ENCODE measurements at places on chromosomes 4 and X.

DNA sequence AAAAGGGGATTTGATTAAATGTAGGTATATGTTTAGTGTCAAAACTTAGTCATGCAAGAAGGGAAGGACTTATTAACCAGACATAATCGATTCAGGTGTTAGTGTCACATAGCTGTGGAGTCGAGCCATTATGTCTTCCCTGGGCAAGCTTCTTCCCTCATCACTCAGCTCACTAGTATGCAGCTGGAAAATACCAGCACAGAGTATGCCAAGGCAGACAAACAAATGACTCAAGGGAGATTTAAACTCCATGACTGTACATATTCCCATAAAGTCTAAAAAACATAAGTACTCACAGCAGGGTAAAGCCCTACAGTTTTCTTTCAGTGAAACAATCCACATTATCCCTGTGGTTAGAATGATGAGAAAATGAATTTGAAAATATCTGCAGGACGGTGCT is 304.5 kb downstream of the CBLL2 start:
- DNase-seq = no peak

GRCh38 chrX:72027024-72027913 is 104.4 kb downstream of the RTL5 start:
- no peak for DNase-seq

- DNase-seq = no peak
These were observed 5.6 kb downstream of the TMEM255A start for GRCh38 chrX:120305531-120306141.

DNA sequence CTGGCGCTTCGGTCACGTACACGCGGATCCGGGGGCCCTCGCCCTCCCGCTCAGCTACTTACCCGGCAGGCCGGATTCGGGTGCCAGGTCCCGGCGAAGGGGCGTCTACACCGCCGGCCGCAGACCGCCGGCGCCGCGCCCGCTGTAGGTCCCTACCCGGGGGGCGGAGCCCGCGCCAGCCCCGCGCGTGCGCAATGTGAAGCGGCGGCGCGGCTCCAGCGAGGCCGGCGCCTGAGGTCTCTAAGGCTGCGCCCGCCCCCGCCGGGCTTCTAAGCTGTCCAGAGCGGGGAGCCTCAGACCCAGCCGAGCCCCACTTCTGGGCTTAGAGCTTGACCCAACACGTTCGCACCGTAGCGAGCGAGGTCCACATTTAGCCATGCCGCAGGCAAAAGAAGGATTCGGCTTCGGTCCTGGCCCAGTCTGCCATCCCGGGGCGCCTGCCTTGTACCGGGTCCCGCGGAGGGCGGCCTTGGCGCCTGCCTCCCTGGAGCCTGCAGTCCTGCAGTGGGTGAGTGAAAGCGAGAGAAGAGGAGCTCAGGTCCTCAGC is at the start of gene ZNF518B:
TSS of gene ZNF518B (minus strand) at position 172 of the 547 bp plus-strand sequence. CDS start 11,098 bp downstream, outside the sequence.
- DNase-seq = no peak

DNA sequence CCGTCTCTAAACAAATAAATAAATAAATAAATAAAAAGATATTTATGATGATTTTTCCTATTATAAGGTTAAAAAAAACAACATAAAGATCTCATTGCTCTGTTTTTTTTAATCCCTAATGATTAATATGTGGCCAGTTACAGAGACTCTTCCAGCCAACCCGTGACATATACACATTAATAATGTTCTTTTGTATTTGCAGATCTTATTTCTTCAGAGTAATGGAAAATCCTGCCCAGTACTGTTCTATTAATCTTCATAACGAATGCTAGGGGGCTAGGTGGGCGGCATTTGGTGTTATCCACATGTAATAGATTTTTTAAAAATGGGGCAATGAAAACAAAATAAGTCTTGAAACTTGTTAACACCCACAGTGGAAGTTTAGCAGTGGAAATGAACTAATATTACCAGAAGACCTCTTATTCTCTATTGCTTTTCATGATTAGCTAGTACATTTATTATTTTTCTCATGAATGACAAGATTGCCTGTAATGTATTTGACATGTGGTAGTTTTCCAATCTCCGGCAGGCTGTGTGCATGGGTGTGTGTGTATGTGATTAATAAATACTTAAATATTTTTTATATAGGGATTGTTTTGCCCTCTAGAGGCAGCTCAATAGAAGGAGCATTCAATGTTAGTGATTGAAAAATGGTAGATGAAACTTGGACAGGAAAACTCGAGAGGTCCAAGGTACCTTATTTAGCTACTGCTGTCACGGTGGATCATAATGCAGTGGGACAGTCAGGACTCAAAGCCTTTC is 457.4 kb downstream of the IL1RAPL1 start:
- no peak for DNase-seq

DNA sequence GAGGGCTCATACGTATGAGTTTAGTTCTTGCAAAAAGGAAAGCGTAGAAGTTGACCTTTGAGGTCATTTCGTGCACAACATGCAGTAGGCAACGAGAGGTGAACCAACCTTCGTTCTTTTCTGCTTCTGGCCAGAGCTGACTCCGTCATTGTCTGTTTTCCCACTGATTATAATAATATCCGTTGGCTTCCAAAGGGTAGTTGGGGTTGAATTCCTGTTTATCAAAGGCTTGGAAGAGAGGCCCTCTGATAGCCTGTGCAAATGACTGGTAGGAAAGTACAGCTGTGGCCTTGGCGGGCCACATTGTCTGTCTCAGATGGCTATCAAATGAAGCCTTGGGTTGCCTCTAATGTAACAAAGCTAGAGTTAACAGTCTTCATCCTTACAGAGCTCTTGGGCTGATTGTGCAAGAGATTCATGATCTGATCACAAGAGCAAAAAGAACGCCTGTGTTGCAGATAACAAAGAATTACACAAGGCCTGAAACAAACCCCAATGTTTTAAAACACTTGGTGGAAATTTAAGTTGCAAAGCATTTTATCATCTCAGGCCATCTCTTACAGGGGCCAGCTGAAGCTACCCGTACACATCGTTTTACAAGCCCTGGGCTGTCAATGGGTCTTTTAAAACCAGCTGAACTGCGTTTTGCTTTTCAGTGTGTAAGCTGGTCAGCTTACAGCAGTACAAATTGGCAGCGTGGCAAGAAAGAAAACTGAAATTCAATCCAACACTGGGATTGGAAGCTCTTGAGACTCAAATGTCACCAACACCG is 46.1 kb upstream of the FAM9C start:
- DNase-seq = no peak

DNA sequence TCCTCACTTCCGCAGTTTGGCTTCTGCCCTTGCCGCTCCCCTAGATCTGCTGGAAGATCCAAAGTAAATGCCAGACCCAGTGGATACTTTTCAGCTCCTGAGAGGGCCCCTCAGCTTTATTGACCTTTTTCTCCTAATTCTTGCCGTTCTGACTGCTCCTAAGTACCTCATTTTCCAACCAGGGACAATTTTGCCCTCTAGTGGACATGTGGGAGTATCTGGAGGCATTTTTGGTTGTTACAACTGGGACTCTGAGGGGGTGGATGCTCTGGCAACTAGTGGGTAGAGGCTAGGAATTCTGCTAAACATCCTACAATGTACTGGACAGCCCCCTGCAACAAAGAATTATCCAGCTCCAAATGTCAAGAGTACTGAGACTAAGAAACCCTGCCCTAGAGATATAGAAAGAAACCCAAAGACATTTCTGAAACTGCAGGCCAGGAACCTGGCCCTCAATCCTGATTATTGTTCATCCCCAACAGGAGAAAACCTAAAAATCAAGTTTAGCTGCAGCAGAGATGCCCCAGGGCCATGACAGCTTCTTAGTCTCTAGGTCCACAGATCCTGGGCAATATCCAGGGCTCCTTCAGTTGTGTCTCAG is 3.4 kb downstream of the TEX13B start:
- no peak for DNase-seq

DNA sequence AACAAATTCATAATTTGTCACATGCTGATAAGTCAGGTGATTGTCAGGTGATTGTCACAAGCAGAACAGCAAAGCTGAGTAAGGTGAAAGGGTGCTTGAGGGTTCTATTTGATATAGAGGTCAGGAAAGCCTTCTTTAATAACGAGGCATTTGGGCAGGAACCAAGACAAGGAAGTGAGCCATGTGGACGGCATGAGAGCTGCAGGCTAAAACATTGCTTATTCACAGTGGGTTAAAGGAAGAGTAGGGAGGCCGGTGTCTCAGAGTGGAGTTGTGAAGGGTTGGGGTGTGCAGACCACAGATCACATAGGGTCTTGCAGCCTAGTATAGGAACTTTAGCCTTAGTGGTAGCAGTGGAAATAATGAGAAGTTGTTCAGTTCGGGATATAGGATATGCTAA is 31.3 kb upstream of the CYP2U1 start:
- no peak for DNase-seq

DNA sequence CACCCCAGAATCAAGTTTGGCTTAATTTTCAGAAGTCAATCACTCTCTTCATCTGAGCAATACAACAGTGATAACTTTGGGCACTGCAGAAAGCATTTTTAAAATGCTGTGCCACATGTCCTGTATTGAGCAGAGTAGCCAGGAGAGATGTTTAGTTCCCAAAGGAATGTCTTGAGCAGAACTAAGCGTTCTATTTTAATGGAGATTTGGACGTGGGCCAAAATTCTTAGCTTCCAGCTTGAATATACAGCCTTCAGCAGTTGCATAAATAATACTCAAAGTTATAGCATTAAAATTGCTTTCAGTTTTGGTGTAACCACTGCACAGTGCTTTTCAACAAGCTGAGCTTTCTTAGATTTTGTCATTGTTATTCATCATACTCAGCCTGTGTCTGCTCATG is 679.2 kb downstream of the NLGN4X start:
- DNase-seq = no peak

DNA sequence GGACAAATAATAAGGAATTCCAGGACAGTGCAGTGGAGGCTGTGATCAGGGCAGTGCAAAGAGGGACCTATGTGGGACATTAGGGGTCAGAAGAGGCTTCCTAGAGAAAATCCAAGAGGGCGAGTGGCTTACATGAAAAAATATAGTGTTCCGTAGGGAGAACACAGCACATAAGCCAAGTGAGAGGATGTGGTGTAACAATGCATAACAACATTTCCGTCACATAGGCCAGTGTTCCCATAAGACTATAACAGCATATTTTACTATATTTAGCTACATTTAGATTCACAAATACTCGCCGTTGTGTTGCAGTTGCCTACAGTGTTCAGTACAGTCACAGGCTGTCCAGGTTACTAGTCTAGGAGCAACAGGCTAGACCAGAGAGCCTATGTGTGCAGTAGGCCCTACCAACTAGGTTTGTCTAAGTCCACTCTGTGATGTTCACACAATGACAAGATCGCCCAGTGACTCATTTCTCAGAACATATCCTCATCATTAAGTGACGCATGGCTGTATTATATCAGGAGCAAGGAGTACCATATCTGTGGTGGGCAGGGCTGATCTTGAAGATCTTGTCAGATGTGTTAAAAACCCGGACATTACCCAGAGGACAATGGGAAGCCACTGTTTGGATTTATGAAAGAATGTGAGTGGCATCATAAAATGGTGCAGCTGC is 74.0 kb upstream of the TBL1X start:
- no peak for DNase-seq

GRCh38 chr4:83121246-83121645 is 6.7 kb upstream of the PLAC8 start:
- no peak for DNase-seq

- no peak for DNase-seq
These were observed 65.7 kb upstream of the CAMK2D start for GRCh38 chr4:113827285-113827684.

GRCh38 chr4:74217365-74217764 is 59.4 kb downstream of the MTHFD2L start:
- no peak for DNase-seq

DNA sequence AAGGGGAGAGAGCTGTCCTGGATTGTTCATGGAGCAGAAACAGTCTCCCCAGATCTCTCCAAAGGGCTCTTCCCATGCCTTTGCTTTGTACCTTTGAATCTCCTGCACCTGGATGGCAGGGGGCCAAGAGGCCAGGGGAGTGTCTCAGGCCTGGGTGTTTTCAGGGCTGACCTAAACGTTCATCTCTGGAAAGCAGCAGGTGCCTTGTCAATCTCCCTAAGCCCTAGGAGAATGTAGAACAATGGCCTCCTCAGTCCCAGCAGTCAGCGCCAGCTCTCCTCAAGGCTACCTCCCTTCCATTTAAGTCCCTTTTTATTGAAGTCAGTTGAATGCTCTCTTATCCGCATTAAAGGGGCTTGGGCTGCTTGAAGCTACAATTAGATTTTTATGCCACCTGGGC is 31.2 kb upstream of the NSUN7 start:
- no peak for DNase-seq

DNA sequence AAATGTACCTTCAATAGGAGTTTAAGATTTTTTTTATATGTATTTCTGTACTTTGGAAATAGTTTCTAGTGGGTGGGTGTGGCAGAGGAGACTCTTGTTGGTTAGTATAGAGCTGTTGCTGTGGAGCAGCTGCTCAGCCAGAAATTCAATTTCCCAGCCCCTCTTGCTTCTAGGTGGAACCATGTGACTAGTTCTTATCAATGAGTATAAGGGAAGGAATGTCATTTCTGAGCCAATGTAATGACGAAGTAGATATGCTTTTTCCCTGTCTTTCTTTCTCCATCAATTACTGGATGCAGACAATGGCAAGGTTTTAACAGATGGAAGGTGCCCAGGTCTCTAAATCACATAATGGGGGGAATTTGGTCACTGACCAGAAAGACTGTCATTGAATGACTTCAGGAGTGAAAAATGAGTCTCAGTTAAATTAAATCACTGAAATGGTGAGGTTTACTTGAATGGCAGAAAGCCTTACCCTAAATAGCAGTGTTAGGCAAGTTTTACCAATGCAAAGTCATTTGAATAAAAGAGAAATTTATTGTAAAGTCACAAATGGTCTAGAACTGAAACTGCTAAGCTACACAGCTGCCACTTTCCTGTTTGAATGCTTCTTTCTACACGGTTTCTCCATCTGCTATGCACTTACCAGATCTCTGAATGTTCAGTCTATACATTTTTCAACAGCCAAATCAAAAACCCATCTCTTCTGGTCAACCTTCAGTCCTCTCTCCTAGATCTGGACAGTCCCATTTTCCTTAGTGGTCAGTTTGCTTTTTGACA is 795.4 kb upstream of the MAGEB2 start:
- no peak for DNase-seq

DNA sequence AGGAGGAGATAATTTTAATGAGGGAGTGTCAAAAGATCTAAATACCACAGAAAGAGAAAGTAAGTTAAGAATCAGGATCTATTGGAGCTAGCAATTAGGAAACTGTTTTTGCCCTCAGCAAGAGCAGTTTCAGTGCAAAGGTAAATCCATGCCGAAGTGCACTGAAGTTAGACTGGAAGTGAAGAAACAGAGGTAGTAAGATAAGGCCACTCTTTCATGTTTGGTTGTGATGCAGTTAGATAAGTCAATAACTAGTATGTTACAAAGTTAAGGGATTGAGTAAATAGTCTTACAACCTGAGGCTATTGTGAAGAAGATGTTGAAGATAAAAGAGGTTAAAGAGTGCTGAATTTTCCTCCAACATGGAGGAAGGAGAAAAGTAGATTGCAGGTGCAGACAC is 46.7 kb upstream of the UCP1 start:
- no peak for DNase-seq

DNA sequence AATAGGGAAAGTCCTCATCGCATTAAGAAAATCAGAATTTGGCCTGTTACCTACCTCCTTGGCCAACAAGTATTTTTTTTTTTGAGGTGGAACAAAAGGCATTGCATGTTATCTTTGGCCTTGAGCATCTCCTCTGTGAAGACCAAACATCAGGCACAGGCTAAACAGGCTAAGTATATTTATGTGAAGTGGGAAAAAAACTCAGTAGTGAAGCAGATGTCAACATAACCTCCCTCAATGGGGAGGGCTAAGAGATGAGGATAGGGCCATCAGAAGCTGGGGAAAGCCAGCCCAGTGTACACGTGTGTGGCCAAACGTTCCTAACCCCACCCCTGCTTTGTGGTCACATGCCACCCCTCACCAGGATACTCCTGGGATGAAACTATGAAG is 102.5 kb downstream of the FNIP2 start:
- DNase-seq = no peak

- no peak for DNase-seq
These were observed 55.8 kb downstream of the DOCK11 start for GRCh38 chrX:118551426-118551825.
